Mesothelial cell of epicardium (in vitro differentiated cells): ENCODE measurements at places on chromosomes 2 and 18. TPM values are rescaled to one million over a fixed set of nuclear protein-coding genes. Genes with fewer than 3 reads are reported as not detected.

DNA sequence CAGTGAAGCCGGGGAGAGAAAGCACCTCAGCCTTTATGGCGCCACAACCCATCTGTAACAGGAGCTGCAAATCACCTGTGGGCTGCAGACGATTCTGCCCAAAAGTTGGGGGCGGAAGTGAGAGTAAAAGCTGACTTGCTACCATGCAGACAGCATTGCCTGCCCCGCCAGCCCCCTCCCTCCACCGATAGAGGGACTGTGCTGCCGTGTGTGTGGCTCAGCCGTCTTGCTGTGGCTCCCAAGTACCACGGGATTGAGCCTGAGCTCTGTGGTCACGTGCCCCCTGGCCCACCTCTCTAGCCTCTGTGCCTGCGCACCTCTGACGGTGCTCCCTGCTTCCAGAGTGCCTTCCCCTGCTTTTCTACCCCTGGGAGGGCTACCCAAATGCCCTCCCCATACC lies 79.6 kb downstream of the GLI2 start:
- no peak for DNase-seq

- peak; percentile 43 for DNase-seq
Measured at GRCh38 chr18:54828281-54828881, at the start of gene RAB27B. Gene RAB27B, plus strand, starts transcription at chr18:54828477. Its CDS starts 49,109 bp downstream, at chr18:54877586.

DNA sequence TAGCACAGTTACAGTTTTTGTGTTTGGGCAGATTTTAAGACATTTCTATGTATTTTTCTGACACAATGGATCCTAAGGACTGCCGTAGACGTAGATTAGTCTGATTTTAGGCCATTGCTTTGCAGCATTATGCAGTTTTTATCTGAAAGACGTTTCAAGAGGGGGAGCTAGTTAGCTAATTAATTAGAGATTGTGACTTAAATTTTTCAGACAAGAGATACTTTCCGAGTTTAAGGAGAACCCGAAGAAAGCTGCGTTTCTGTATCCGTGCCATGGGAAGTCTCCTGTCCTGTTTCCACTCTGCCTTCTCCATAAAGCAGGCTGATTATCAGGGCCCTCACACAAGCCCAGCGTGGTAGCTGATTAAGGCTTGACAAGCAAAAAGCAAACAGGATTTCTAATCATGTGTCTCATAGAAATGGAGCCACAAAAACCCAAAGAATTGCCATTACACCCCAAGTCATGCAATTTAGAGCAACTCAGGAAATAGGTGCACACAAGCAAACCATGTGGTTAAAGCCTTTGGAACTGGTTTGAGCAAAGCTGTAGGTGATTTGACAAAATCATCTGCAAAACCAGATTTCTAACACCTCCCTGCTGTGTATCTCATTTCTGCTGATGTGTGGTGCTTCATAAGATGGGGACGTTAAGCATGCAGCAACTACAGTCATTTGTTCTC lies 808.1 kb downstream of the RNF144A start:
- no peak for DNase-seq

DNA sequence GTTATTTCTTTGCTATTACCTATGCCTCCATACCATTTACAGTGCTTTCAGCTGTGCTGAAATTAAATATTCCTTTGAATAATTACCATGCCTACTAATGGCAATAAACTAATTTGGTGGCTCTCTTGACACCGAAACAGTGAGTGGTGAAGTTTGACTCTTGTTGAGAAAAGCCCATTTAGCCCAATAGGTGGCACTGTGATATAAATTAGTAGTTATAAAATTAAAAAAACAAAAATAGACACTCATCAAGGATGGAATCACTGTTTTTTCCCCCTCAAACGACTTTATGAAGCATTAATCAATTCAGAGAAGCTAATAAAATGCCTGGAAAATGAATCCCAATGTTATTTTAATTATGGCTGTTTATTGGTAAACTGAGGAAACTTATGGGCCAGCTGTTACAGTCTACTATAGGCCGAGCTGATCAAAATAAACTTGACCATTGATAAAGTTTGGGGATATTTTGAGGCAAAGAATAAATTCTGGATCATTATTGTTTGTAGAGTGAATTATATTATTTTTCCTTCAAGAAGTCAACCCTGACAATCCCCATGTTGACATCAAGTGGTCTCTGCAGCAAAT lies 339.6 kb downstream of the TRIB2 start:
- no peak for DNase-seq

DNA sequence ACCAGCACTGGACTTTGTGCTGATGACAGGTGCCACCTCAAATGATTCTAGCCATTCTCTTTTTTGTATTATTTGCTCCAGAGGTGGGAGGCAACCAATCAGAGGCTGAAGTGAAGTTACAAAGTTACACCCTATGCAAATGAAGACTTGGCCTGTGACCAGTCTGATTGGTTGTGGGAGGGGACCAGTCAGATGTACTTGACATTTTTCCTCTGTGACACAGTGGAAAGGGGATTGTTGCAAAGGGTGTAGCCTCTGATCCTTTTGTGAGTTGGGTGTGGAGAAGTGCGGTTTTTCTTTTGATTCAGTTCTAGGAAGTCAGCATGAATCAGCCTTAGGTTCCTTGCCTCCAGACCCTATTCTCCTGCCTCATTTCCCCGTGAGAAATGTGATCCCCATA lies 244.0 kb downstream of the ARL6IP6 start:
- DNase-seq: no peak

DNA sequence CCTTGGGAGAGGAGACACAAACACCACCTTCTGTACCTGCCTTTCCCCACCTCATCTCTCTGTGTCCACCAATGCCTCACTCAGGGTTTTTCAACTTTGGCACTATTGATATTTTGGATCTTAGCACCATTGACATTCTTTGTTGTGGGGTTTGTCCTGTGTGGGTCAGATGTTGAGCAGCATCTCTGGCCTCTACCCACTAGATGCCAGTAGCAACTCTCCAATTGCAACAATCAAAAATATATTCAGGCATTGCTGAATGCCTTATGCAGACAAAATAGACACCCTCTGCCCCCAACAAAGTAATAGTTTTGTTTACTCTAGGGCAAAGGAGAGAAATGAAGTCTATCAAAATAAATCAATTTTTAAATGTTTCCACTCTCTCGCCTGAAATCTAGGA lies 1384.3 kb upstream of the NXPH2 start:
- DNase-seq: no peak

- no peak for DNase-seq
Measured at GRCh38 chr2:165989851-165990250, 36.3 kb upstream of the TTC21B start.

GRCh38 chr2:74471332-74472065 lies 981 bp downstream of the MRPL53 start:
- DNase-seq: no peak

DNA sequence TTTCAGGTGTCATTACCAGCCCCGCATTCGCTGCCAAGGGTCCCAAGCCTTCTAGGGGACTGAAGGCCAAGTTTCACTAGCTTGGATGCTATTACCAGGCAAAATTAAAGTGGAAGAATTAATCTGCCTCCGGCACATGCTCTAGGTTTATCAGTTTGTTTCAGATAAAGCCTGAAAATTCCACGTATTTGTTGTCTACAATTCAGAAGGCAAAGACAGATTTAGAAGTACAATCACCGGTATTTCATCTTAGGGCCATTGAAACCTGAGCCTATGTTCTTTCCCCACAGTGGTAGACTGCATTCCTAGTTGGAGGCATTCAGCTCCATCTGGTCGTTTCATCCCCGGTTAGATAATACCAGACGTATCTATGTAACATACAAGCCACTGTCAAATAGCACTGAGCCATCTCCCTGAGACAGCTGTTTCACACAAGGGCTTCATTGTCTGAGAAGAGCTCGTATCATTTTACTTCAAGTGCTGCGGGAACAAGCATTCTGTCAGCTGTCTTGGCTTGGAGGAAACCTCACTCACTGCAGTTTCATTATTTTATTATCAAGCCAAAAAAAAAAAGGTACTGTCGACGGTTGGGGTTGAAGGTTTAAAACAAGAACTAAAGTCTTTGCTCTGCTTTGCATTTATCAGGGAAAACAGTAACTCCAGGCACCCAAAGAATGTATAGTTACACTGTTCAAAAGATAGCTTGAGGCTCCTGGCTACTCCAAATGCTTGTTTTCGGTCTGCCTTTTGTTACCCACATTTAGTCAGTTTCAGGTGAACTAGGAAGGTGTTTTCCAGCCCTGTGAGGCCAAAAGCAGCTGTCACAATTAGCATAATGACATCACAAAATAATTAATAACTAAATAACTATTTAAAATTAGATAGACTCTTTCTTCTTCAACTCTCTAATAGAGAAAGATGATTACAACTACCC lies 76.7 kb downstream of the TGIF1 start:
- DNase-seq: no peak

DNA sequence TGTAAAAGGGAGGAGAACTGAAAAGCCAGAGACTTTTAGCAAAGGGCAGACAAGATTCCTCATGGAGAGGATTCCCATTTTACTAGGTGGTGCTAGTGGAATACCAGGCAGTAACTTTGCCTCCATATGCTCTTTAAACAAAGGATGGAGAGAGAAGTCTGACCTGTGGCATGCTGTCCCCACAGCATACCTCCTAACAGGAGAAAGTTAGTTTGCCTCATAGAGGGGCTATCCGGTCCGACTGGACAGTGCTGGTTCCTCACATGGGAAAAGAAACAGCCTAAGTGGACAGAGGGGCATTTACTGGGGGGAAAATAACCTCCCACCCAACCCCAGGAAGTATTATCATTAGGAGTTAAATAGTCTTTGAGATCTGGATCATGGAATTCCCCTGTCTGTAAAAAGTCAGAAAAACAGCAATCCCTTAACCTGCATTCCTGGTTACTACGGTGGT lies 31.6 kb upstream of the GMCL1 start:
- no peak for DNase-seq

- DNase-seq: no peak
Measured at GRCh38 chr2:30232801-30233130, 1.4 kb downstream of the LBH start.

DNA sequence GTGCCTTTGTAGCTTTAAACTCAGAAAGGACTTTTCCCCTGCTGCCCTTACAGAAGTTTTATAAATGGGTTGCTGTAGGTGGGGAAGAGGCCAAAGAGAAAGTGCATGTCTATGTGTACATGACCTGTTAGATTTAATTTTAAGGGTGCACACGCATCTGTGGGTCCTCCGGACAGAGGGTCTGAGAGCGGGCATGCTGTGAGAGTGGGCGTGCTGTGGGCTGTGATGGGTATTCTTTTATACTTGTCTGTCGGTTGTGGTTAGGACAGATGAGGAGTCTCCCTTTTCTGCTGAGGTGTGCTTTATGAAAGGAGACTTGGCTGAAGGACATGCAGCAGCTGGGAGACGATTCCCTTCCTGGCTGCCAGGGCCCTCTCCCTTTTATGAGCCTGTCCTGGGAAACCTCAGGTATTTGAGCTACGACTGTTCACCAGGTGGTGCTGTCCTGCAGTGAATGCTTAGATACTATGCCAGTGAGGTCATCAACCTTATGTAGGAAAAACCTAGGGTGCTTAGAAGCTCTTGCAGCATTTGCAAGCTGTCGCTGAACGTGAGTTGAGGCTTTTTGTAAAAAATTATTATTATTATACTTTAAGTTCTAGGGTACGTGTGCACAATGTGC lies 67.5 kb downstream of the TANC1 start:
- DNase-seq: no peak

DNA sequence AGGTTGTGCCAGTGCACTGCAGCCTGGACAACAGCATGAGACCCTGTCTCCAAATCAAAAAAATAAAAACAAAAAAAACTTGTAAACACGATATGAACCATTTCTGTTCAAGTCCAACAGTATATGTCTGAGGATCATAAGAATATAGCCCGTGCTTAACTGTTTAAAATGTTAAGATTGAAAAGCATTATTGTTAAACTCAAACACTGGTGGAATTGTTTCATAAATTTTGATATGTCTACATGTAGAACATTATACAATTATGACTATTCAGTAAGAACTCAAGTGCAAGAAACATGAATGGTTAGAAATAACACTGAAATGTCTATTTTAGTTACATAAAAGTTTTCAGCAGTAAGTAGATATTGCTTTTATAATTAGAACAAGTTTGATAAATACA lies 29.7 kb downstream of the PPIG start:
- no peak for DNase-seq

DNA sequence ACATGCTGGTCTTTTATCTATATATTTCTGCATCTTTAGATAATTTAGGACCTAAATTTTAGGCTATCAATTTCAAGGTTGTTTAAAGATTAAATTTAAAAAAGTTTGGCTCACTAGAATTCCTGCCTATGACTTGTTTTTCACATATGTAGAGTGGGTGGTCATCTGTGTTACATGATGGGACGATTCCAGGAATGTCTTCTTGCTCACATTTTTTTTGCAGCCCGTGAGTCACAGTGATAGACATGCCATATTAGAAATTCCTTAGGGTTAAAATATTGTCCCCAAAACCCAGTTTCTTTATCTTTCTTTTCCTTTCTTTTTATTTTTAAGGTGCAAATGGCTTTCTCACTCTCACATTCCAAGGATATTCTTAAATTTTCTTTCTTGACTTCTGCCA lies 652.0 kb downstream of the PLCL1 start:
- no peak for DNase-seq

GRCh38 chr18:79645291-79645983 lies 34.2 kb upstream of the CTDP1 start:
- no peak for DNase-seq

GRCh38 chr2:65870826-65871225 lies 438.4 kb upstream of the SPRED2 start:
- no peak for DNase-seq

GRCh38 chr2:6782517-6783237 lies 83.0 kb downstream of the CMPK2 start:
- DNase-seq: no peak

KIF5C gene
- total RNA-seq: 1.3 to 2.3 TPM (median 1.3 TPM) in 3 replicates

GNLY gene
- total RNA-seq: 0.43 TPM in 1 of 3 replicates, not detected in the others

LRATD1 gene
- total RNA-seq: 2.2 to 2.6 TPM (median 2.4 TPM) in 3 replicates

GALNT13 gene
- total RNA-seq: 15.8 to 18.4 TPM (median 16.1 TPM) in 3 replicates

B4GALT6 gene
- total RNA-seq: 42.0 to 49.9 TPM (median 46.3 TPM) in 3 replicates

SPC25 gene
- total RNA-seq: 9.1 to 10.3 TPM (median 10.1 TPM) in 3 replicates

SP5 gene
- total RNA-seq: 2.2 to 4.6 TPM (median 2.7 TPM) in 3 replicates

GAL3ST2 gene
- 0.86 to 1.1 TPM (median 1.1 TPM) in 3 replicates for total RNA-seq

RMDN2 gene
- total RNA-seq: 9.0 to 12.9 TPM (median 9.3 TPM) in 3 replicates

CYP27A1 gene
- 15.6 to 16.8 TPM (median 16.6 TPM) in 3 replicates for total RNA-seq

TEKT4 gene
- total RNA-seq: not detected in 3 replicates

TMEM247 gene
- total RNA-seq: not detected in 3 replicates

CELF4 gene
- total RNA-seq: 2.0 to 2.4 TPM (median 2.3 TPM) in 3 replicates
